ENCODE measurements at places on chromosomes 11 and 22.

- no peak for DNase-seq
Measured at GRCh38 chr22:38125751-38126201, 15.3 kb upstream of the BAIAP2L2 start.

DNA sequence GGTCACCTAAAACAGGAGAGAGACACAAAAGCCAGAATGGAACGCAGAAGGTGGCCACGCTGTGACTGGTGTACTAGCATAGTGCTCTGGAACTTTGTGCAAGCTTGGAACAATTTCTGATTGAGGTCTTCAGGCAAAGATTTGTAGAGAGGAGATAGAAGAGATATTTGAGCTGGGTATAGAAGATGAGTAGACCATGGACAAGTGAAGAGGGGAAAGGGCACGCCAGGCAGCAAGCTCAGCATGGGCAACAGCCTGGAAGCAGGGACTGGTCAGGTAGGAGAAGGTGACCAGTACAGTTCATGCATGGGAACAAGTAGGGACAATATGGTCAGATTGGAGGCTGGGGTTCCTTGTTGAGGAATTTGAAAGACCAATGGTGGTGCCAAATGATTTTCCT, 24.4 kb downstream of the MYO18B start:
- no peak for DNase-seq

DNA sequence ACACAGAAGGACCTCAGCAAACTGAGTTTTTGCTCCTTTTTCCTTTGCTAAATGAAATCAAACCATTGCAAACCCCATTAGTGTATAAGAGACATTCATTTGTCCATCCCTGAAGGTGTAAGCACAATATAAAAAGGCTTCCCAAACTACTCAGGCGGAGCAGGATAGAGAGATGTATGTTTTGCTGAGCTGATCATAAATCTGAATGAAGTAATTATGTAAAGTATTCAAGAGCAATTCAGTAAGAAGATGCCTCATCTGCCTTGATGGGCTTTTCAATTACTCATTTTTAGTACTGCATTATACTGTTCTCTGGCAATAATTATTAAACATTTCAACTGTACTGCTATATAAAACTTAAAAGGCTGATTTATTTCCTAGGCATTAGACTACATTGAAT, 65.0 kb downstream of the SPON1 start:
- DNase-seq: no peak

DNA sequence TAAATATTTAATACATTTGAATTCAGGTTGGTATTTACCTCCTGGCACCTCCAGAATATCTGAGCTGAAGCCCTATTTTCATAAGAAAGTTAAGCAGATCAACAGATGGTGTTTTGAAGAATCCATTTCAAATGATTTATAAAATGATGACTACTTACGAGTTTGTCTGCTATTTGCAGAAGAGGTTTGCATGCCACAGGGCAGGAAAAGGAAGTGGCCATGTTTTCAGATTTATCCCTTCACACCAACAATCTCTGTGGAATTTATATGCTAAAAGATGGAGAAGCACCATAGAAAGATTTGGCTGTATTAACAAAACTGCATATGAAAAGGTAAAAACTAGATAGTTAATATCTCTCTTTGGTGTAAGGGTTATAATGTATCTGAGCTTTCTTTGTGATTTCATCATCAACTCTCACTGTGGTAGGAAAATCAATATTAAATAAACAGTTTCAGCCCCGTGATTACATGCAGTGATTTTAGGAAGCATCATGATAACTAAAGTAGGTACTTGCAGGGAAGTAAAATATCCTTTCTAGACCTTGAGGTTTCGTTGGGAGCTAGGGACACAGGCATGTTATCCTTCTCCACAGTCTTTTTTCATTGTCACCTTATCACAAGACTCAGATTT, 2.6 kb downstream of the BMAL1 start:
- DNase-seq: no peak

DNA sequence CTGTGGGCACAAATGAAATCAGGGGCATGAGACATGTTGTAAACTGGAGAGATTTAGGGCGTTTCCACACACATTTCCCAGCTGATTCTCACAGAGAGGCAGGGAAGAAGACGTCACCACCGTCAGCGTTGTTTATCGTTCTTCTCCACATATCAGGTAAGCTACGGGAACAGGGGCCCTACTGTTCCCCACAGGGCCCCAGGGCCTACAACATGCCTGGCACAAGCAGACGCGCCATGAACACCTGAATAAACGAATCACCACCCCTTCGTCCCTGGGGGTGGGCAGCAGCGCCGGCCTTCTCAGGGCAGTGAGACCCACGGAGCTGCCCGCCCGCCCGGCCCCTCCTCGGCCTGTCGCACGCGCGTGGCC, 342 bp downstream of the EFCAB6 start:
- DNase-seq: no peak

GRCh38 chr11:126133901-126134300, 71.2 kb upstream of the CDON start:
- DNase-seq: no peak

DNA sequence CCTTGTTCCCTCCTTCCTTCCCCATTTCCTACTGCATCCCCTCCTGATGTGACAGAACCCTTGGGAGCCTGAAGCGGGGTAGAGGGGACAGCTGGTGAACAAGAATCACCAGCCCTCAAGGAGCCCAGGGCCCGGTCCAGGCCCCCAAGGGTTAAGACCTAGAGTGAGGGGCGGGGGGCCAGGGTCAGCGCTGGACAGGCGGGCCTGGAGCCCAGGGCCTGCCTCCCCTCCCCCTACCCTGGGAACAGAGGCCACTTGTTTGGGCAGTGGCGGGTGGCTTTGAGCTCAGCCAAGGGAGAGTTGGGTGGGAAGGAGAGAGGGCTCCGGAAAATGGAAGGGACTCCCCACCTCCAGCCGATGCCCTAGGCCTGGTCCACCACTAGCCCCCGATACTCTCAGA, 2.1 kb downstream of the ARAP1 start:
- DNase-seq: no peak

DNA sequence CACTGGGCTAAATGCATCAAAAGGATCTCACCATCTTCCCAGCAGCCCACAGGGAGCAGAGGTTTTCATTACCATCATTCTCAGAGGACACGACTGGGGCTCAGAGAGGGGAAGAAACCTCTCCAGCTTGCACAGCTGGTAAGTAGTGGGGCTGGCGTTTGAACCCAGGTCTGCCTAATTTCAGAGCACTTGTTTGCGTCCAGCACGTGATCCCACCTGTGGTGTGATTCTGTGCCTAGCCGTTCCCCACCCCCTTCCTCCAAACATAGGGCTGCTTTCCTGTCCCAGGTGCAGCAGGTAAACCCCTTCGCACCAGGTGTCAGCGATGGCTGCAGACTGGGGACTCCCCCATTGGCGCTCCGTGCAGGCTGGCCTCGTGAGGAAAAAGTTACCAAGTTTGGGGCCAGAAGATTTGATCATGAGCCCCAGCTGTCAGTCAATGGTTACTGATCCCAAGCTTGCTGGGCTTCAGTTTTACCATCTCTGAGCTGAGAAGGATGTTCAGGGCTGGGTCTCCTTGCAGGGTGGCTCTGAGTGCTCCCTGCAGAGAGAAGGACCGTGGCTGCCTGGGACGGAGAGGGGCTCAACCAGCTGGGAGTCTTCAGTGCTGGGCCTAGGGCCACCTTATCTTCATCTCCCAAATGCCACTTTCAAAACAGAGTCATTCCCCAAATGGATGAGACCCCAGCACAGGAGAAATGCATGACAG, 445.6 kb downstream of the TBC1D22A start:
- DNase-seq: no peak

- DNase-seq: peak; percentile 82
Measured at GRCh38 chr22:17121233-17122195, at the start of gene TMEM121B. TMEM121B (minus strand) TSS chr22:17121360; CDS start chr22:17121127, 233 bp downstream.

DNA sequence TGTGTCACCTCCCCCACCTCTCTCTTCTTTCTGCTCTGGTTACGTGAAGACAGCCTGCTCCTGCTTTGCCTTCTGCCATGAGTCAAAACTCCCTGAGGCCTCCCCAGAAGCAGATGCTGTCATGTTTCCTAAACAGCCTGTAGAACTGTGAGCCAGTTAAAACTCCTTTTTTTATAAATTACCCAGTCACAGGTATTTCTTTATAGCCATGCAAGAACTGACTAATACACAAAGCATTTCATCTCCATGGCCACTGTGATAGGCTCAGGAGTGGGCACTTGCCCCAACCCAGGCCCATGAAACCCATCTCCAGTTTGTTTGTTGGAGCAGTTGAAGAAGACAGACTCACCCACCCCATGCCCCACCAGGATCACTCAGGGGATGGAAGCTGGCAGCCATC, 253.3 kb upstream of the ISX start:
- DNase-seq: no peak

- no peak for DNase-seq
Measured at GRCh38 chr11:46554213-46555147, 39.3 kb downstream of the AMBRA1 start.

- DNase-seq: no peak
Measured at GRCh38 chr22:48585916-48586798, 1241.5 kb downstream of the BRD1 start.

- no peak for DNase-seq
Measured at GRCh38 chr22:31911565-31912406, 32.5 kb upstream of the YWHAH start.

DNA sequence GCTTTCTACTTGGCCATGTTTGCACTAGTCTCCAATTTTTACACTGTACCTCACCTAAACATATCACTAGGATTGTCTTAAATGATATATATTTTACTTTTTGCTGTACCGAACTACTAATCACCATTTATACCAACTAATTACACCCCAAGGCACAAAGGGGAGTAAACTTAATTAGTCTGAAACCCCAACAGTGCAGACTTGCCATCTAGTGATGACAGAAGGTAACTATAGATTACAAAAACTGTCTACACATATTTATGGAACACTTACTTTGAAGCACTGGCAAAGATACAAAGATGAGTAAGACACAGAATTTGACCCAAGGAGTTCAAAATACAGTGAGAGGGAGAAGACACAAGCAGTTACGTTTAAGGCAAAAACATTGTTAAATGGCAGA, 139.7 kb downstream of the CNTN5 start:
- no peak for DNase-seq

- DNase-seq: no peak
Measured at GRCh38 chr11:8612522-8612921, 18.5 kb upstream of the STK33 start.

DNA sequence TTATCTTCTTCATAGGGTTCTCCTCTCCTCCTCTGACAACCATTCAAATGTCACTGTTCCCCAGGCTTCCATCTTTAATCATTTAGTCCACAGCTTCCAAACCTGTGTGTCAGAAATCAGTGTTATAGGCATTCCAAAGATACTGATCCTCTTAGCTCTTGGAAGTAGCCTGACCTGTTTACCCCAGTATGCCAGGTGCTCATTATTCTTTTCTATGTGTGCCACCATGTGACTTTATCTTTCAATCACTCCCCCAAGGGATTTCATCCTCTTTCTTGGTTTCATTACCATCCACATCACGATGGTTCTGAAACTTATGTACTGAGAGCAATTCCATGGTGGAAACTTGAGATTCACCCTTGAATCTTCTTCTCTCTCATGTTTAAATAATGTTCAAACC, 7.6 kb downstream of the POU2AF2 start:
- no peak for DNase-seq

GRCh38 chr22:34115722-34116121, 195.4 kb upstream of the LARGE1 start:
- DNase-seq: no peak

GRCh38 chr11:43923406-43924111, 18.9 kb upstream of the C11orf96 start:
- no peak for DNase-seq

Data from upper lobe of right lung (tissue), 1 donor.